NCI-H526 treated with DMSO at 0.1 percent for 48 hours (cell line): ENCODE measurements at places on chromosomes 2 and 18.

DNA sequence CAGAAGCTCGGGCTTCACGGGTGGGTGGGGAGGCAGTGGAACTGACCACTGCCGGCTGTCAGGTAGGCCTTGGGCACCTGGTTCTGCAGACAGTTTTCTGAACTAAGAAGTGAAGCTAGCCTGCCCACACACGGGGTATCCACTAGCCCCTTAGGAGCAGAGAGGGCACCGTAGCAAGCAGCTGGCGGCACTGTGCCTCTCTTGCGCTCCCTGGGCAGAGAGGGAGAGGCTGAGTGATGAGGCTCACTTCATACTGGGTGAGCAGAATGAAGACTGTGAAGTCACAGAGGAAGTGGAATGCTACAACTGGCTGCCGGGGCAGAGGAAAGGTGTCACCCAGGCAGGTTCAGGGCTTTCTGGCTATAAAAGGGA is 753 bp downstream of the ITPRIPL1 start:
- no peak for DNase-seq

DNA sequence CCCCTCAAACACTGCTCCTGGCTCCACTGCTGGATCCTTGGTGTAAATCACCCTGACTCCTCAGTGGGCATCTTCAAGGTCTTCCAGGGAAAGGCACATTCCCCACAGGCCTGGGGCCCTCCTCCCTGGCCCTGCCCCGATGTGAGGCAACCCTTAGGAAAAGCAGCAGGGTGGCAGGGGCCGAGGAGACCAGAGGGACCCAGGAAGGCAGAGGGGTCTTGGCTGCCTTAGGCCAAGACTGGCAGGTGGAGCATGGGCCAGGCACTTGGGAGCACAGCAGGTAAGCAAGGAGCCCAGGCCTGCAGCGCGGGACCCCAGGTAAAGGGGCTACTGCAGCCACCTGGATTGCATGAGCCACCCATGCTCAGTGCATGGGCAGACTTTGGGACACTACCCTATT is 96.9 kb downstream of the GYPC start:
- DNase-seq: no peak

- no peak for DNase-seq
Observed at GRCh38 chr18:63225434-63225833, 94.1 kb downstream of the BCL2 start.

GRCh38 chr2:221372907-221373306 is 199.2 kb downstream of the EPHA4 start:
- DNase-seq: no peak

DNA sequence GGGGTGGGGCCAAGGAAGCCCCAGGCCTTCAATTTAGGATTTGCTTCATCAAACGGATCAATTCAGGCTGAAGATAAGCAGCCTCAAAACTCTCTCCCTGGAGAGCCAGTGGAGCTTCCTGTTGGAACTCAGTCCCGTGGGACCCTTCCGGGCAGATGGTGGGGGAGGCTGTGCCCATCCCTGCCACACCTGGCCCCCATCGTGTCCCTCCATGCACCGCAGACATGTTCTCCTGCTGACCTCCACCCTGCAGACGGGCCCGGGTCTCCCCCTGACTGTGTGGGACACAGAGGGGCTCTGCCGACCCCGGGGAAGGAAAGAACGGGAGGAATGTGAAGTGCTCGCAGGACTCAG is 144.2 kb downstream of the TPO start:
- DNase-seq: no peak

- DNase-seq: no peak
Observed at GRCh38 chr2:4662161-4662779, 958.9 kb downstream of the DCDC2C start.

GRCh38 chr2:215697003-215697402 is 261.1 kb upstream of the FN1 start:
- DNase-seq: no peak

DNA sequence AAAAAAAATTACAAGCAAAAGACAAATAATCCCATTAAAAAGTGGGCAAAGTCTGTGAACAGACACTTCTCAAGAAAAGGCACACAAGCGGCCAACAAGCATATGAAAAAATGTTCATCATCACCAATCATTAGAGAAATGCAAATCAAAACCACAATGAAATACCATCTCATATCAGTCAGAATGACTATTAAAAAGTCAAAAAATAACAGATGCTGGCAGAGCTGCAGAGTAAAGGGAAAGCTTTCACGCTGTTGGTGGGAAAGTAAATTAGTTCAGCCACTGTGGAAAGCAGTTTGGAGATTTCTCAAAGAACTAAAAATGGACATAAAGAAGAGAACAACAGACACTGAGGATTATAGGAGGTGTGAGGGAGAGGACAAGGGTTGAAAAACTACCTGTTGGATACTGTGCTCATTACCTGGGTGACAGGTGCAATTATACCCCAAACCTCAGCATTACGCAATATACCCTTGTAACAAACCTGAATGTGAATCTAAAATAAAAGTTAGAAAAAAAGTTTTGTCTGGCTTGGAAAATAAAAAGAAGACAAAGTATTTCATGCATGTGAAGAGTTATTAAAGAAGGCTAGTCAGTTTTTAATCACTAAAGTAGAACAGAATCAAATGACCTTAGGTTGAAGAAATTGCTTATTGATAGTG is 8.7 kb upstream of the ACSL3 start:
- DNase-seq: peak; percentile 50
